ENCODE measurements at places on chromosomes 3 and 15.

DNA sequence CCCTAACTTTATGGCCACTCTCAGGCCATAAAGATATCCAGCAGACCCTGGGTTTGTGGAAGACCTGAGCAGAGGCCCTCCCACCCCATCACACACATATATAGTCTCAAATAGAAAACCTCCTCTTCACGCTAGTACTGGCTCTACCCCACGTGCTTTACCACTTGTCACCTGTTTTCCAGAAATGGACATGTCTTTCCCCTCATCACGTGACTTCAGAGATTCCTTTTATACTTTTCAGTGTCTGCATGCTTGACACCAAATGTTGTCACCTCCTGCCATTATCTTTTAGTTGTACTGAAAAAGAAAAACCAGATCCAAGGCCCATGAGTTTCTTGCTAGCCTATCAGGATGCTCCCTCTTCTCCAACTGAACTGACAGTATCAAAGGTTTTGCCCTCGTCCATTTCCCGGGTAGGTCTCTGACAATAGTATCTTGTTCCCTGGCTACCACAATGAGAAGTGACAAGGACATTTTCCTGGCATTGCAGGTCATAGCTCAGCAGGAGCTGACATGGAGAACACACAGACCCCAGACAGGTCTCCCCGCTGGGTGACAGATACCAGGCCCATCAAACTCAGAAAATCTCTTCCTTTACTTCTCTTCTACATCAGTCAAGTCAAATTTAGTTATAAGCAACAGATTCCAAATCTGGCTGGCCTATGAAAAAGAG is 650.0 kb upstream of the CFAP20DC start:
- DNase-seq = no peak

DNA sequence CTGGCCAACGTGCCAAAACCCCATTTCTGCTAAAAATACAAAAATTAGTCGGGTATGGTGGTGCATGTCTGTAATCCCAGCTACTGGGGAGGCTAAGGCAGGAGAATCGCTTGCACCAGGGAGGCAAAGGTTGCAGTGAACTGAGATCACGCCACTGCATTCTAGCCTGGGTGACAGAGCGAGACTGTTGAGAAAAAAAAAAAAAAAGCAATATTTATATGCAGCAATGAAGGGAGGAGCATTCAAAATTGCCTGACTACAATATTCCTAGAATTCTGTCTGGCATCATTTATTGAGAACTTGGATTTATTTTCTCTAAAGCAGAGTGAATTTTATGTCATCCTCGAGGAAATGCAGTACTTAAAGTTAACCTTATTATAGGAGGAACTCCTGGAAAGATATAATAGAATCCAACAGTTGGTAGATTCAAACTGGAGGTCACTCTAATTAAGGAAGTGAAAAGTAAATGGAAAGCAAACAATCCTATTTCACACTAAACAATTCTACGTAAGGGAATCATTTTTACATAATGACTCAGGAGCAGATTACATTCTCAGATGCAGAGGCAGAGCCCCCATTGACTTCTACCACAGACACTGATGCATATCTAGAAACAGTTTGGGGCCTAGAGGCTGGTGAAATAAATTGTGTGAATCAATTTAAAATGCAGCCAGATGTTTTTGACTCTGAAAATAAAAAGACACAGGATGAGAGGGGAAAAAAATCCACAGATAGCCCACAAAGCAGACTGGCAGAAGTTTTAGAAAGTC is 82.1 kb upstream of the FHIT start:
- no peak for DNase-seq

GRCh38 chr3:25784971-25785370 is 1.7 kb upstream of the NGLY1 start:
- no peak for DNase-seq

- no peak for DNase-seq
Measured at GRCh38 chr3:67515778-67516177, 138.6 kb downstream of the SUCLG2 start.

GRCh38 chr3:159929171-159930141 is 59.2 kb upstream of the IL12A start:
- DNase-seq = no peak

DNA sequence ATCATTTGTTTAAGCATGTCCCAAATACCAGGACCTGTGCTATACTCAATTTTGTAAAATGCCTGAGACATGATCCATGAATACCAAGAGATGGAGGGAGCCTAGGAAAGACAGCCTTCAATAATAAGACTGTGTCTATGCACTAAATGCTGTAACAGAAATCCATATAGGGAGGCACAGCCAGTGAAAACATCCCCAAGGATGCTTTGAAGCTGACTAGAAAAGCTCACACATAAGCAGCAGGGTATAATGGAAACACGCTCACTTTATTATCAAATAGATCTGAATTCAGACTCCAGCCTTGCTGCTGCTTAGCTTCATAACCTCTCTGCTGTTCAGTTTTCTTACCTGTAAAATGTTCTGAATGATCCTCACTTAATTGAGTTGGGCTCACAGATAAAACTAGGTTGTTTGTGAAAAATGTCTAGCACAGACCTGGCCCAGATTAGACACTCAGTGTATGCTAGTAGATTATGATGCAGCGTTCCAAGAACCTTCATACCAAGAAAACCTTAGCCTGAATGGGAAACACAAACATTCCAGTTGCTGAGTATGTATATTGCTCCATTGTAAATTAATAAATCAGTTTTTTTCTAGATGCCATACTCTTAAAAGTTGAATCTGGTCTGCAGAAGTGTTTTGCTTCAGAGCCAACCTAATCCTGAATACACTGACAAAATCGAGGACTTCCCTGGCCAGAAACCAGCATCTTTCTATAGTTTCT is 3.8 kb upstream of the LARP6 start:
- no peak for DNase-seq

GRCh38 chr3:16028604-16029003 is 145.9 kb upstream of the GALNT15 start:
- DNase-seq = no peak

DNA sequence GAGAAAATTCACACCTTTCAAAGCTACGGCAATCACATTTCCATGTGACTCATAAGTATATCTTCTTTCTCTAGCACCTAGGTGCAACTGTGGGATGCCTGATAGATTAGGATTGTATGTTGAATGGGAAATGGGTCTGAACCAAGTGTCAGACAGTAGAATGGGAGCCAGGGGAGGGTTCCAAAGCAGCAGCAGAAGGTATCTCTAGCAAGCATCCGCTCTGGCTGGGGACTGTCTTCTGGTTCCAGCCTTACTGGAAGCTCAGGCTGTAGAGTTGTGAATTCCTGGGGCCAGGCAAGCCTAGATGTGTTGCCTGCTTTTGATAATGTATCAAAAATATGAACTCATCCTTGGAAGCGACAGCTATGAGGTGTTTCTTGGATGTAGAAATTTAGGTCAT is 2.1 kb upstream of the CHL1 start:
- DNase-seq = no peak

DNA sequence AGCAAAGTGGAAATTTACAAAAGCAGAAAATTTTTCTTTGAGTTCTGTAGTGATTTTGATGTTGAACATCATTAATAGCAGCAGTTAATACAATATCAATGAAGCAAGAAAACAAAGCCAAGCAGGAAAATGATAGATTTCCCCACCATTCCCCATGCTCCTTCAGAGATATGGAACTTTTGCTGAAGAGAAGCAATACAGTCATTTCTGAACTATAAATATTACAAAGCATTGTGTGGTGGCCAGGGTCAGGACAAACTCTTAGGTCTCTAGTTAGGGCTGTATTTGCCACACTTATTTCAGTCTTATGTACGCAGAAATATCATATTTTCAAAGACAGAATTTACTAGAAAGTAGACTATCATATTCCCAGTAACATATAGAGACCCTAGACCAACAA is 88.8 kb upstream of the P3H2 start:
- DNase-seq = no peak

DNA sequence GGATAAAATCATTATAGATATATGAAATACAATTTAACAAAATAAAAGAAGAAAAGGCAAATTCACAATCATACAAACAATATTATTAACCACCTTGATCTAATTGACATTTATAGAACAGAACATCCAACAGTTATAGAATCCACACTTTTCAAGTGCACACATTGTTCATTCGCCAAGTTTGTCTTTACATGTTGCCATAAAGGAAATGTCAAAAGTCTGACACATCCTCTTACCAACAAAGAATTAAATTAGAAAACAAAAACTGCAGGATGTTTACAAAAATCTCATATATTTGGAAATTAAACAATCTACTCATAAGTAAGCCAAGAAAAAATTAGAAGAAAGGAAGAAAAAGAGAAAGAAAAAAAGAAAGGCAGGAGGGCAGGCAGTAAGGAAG is 909.2 kb upstream of the EPHA6 start:
- no peak for DNase-seq

DNA sequence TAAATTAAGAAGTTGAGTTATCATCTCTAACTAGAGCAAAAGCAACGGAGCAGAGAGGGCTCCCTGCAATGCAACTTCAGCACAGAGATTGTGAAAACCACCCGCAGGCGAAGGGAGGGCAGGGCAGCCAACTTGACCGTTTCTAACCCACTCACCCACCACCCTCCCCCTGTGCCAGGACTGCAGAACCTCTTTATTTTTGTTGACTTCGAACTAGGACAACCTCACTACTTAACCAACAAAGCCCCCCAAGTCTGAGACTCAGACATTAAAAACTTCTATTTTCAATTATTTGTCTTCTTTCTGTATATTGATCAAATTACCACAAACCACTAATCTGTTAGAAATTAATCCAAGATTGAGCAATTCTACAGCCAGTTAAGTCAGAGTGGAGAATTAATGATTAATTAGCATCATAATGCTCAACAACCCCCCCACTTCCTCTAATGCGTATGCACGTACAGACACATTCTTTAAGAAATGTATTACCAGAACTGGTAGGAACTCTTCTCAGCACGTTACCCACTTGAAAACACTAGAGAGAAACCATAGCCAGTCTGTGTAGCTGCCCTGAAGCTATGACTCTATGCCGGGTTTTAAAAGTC is 2.0 kb downstream of the MGLL start:
- no peak for DNase-seq

GRCh38 chr15:36370731-36371112 is 208.7 kb upstream of the CDIN1 start:
- DNase-seq = no peak

- DNase-seq = no peak
Measured at GRCh38 chr15:68990231-68990991, 24.1 kb upstream of the NOX5 start.

DNA sequence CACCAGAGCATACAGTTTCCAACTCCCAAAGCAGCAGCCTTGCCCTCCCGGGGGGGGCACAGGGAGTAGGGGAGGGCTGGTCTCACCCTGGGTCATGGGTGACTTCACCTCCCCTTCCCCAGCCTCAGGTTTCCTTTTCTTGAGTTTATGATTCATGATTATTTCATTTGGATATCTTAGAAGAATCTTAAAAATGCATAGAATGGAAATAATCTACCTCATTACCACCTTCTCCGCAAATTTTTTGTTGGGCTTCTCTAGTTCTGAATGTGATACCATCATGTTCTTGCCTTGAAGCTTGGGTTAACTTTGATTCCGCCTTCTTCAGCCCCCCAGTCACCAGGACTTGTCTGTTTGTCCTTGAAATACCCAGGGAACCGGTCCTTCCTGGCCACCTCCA is 148.8 kb upstream of the ROPN1 start:
- DNase-seq = no peak

DNA sequence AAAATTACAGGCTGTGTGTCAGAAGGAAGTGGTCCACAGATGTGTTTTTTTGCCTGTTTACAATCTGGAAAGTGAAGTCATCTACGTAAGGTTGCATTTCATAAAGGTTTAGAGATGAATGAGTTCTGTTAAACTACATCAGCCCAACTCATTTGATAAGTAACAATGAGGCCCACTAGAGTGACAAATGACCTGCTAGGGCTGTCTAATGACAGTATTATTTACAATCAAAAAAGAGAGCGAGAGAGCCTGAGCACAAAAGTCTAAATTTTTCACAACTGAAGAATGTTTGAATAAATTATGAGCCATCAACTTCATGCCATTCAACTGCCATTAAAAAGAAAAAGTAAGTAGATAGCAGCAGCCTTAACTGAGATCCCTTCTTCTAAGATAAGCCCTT is 135.7 kb upstream of the TBL1XR1 start:
- no peak for DNase-seq

- DNase-seq = no peak
Measured at GRCh38 chr3:189945935-189946709, 174.6 kb downstream of the P3H2 start.

- no peak for DNase-seq
Measured at GRCh38 chr15:72933976-72934375, 118.3 kb upstream of the NEO1 start.

DNA sequence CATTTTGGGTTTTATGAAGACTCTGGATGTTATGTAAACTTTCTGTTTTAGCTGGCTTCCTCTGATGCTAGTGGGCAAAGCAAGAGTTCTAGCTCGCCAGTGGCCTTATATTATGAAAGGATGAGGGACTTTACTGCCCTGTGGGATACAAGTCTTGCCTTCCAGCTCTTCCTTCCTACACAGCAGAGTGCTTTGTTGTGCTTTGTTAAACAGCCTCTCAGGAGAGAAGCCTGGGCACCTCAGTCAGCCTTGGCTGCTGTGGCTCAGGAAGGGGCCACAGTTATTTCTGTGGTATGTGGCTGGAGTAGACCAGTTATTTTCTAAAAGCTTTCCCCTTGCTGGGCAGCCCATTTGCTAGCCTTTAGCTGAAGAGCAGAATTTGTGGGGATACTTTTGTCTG is 69.5 kb upstream of the SUCLG2 start:
- DNase-seq = no peak

GRCh38 chr3:142866841-142867631 is 21.8 kb downstream of the PCOLCE2 start:
- DNase-seq = no peak

DNA sequence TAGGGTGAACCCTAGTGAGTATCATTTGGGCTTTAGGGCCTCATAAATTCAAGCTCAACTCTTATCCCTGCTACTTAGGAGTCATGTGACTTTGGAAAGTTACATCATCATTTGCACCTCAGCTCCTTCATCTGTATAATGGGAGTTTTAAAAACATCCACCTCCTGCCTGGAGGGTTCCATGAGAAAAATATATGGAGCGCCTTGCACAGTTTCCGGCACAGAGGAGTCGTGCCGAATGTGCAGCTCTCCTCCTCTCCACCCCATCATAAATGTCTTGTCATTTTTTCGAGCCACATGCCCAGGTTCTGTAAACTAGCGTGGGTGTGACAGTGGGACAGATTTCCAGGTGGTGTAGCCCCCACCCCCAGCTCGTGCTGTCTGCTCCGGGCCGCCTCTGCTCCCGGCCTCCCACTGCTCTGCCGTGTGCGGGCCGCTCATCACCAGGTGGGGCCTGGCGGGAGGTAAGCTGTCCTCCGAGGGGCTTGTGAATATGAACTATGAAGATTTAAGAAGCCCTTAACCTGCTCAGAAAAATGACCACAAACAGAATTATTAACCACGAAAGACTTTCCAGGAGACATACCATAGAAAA is 90.4 kb downstream of the TOP2B start:
- no peak for DNase-seq

DNA sequence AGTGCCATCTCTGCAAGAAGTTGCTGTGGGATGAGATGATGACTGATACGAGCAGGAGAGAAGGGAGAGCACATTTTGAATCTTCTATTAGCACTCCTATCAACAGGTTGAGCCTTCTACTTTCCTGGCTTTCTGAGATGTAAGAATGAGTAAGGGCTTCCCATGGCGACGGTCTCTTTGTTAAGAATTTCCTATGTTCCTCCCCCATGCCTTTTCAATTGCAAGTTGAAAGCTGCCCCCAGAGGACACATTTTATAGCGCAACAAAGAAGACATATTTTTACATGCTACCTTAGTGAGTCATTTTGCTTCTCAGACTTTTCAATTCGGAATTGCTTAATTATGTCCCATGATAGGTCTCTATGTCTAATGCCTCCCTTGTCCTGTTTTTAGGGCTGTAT is 71.3 kb upstream of the LRTM1 start:
- DNase-seq = no peak

All from T-helper 17 cell (primary cell).